ENCODE measurements at places on chromosomes 4 and X.

DNA sequence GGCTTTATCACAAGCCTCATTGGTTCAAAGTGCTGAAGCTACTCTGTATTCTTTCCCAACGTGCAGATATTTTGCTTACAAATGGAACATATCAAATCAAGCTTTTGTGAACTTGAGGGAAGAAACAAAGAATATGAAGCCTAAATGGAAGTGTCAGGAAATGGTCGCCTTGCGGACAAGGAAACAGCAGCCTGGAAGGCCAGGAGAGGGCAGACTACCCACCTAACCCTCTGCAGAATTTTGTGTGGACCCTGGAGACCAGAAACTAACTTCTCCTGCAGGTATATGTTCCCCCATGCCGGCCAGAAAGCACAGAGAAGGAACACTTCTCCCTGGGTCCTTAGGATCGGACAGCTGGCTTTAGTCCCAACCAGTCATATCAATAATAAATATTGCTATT lies 1425.8 kb downstream of the PCDH7 start:
- no peak for DNase-seq

- DNase-seq = no peak
Measured at GRCh38 chrX:16985286-16985685, 38.8 kb downstream of the REPS2 start.

GRCh38 chrX:13780868-13781427 lies 35.9 kb downstream of the GPM6B start:
- no peak for DNase-seq

DNA sequence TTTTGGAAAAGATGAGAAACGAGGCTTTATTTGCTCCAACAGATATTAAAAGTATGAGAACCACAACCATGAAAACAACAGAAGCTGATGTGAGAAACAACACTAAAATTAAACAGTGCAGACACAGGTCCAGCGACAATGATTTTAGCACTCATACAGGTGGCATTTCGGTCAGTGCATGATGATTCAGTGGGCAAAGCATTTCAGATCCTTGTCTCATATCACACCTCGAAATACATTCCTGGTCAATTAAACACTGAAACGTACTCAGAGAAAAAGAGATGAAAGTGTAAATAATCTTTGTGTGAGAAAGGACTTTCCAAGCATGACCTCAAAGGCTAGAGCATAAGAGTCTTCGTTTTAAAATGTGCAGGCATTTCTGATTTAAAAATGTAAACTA lies 85.2 kb downstream of the ACOX3 start:
- no peak for DNase-seq

- DNase-seq = no peak
Measured at GRCh38 chrX:5646818-5647217, 581.8 kb downstream of the NLGN4X start.

Measured in gastrocnemius medialis (tissue), 4 donors.